CD14-positive monocyte (primary cell): ENCODE measurements at places on chromosomes 11 and 22. TPM values are rescaled to one million over a fixed set of nuclear protein-coding genes. Genes with fewer than 3 reads are reported as not detected.

- H3K4me1 ChIP-seq, result no peaks in the 10 kb centered on the region
- no peak overlapping the region for H3K27ac ChIP-seq
- no peak for DNase-seq
- H3K36me3 ChIP-seq, result no peaks in the 10 kb centered on the region
- H3K27me3 ChIP-seq, result no peaks in the 10 kb centered on the region
These were observed 199.2 kb upstream of the C11orf87 start for GRCh38 chr11:109222761-109223160.

GRCh38 chr11:64492561-64492960 is 98.5 kb upstream of the SLC22A12 start:
- H3K4me1 ChIP-seq, result peaks cover 37% of the 10 kb centered on the region
- peak overlapping the region; percentile 67 for H3K27ac ChIP-seq
- H3K4me3 ChIP-seq, result no peak overlapping the region
- DNase-seq, result peak; percentile 46
- H3K36me3 ChIP-seq, result no peaks in the 10 kb centered on the region

DNA sequence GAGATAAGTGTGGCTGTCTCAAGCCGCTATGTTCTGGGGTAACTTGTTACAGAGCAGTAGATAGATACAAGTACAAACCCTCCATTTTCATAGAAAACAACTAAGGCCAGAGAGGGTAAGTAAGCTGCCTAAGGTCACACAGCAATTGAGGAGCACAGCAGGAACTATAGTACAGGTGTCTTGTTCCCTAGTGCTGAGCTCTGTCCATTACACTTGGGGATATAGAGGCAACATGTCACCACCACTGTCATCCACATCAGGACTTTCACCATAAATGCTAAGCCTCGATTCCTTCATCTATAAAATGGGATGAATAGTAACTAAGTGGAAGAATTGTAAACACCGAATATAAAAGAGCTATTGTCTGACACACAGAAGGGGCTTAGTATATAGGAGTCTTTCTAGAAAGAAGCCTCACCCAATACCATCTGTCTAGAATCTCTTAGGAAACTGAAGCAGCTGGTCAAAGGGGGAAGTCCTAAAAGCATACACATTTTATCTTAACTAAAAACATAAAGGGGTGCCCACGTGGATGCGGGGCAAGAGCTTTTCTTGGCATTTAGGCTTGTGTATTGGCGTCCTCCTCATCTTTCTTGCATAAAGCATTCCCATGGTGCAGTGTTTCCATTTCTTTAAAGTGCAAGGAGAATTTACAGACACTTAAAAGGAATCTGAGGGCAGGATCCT is 93.8 kb upstream of the ALX4 start:
- no peaks in the 10 kb centered on the region for H3K36me3 ChIP-seq
- DNase-seq, result no peak
- no peaks in the 10 kb centered on the region for H3K4me1 ChIP-seq
- H3K4me3 ChIP-seq, result no peak overlapping the region
- no peak overlapping the region for H3K27ac ChIP-seq
- no peaks in the 10 kb centered on the region for H3K27me3 ChIP-seq

- no peak overlapping the region for H3K4me3 ChIP-seq
- H3K36me3 ChIP-seq, result no peaks in the 10 kb centered on the region
- DNase-seq, result no peak
These were observed 5.8 kb upstream of the SLC5A1 start for GRCh38 chr22:32037236-32037635.

SCGB1C1 gene
- polyA plus RNA-seq, result not detected in 2 replicates

NCAM1 gene
- 0.65 TPM for polyA plus RNA-seq

- no peak overlapping the region for H3K4me3 ChIP-seq
- no peaks in the 10 kb centered on the region for H3K27me3 ChIP-seq
- no peak overlapping the region for H3K27ac ChIP-seq
- no peak for DNase-seq
- H3K36me3 ChIP-seq, result no peaks in the 10 kb centered on the region
These were observed 7.5 kb upstream of the SLC2A11 start for GRCh38 chr22:23850136-23850611.

DNA sequence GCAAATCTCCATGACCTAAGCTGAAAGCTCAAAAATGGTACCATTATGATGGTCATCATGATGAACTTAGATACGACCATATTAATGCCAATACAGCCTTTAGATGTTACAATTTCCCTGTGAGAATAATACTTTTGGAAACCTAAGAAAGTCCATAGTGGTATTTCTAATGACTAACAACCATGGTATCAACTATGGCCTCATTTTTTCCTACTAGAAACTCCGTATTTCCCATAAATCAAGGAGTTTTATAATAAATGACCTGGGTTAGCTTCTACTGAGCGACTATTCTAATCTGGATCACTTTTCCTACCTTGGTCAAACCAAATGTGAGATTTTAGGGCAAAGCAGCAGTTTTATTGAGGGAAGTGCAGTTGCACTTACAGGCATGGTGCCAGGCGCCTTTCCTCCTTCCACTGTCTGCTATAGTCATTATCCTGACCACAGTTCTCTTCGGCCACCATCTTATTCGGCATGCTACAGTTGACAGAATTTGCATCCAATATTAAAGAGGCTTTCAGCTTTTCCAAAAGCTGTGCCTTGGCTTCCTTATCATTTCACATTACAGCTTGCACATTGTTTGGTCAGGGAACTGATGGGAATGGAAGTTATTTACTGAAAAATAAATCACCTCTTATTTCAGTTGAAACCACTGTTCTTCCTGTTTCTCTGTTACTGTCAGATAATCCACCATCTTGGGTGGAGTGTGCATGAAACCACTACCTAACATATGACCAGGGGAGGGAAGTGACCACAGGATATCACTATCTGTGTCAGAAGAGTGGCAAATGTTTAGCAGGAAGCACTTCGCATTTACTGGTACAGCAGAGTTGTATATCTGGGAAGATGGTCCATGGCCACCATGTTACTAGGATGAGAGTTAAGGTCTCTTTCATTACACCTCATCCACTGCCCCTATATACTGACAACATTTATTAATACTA is 74.5 kb upstream of the PICALM start:
- H3K4me3 ChIP-seq, result peak overlapping the region; percentile 55
- H3K27me3 ChIP-seq, result no peaks in the 10 kb centered on the region
- H3K27ac ChIP-seq, result peak overlapping the region; percentile 93
- H3K36me3 ChIP-seq, result no peaks in the 10 kb centered on the region

OR2AT4 gene
- polyA plus RNA-seq, result not detected

CD248 gene
- 0.13 TPM for polyA plus RNA-seq

RAG2 gene
- not detected for polyA plus RNA-seq

GLYATL1 gene
- polyA plus RNA-seq, result not detected in 2 replicates

- H3K4me3 ChIP-seq, result no peak overlapping the region
- DNase-seq, result no peak
- peaks cover 8% of the 10 kb centered on the region for H3K4me1 ChIP-seq
- no peaks in the 10 kb centered on the region for H3K27me3 ChIP-seq
- no peaks in the 10 kb centered on the region for H3K36me3 ChIP-seq
These were observed 42.8 kb downstream of the PIWIL3 start for GRCh38 chr22:24731761-24732160.

- no peaks in the 10 kb centered on the region for H3K36me3 ChIP-seq
- H3K4me3 ChIP-seq, result no peak overlapping the region
- DNase-seq, result no peak
- no peaks in the 10 kb centered on the region for H3K27me3 ChIP-seq
- no peaks in the 10 kb centered on the region for H3K4me1 ChIP-seq
These were observed 177.7 kb downstream of the SNX19 start for GRCh38 chr11:130738611-130739010.

C1QTNF4 gene
- not detected for polyA plus RNA-seq

DMC1 gene
- polyA plus RNA-seq, result not detected

DNA sequence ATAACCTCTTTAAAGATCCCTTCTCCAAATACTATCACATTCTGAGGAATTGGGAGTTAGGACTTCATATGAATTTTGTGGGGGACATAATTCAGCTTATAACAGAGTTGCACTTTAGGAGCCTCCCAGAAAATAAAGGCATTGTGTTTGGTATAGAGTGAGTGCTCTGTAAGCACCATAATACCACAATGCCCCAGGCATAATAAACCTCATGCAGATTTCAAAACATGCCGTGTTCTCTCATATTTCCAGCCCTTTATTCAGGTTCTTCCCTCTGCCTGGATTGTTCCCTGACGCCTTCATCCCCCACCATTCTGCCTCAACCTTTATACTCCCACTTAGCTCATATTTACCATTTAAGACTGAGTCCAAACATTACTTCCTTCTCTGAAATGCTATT is 398.8 kb upstream of the FAT3 start:
- H3K27me3 ChIP-seq, result no peaks in the 10 kb centered on the region
- no peaks in the 10 kb centered on the region for H3K36me3 ChIP-seq
- no peak overlapping the region for H3K4me3 ChIP-seq
- no peaks in the 10 kb centered on the region for H3K4me1 ChIP-seq

GRCh38 chr22:21762712-21763581 is 27.4 kb upstream of the YPEL1 start:
- H3K4me1 ChIP-seq, result no peaks in the 10 kb centered on the region
- DNase-seq, result no peak
- H3K4me3 ChIP-seq, result no peak overlapping the region
- peaks cover 100% of the 10 kb centered on the region for H3K36me3 ChIP-seq

SLC17A6 gene
- polyA plus RNA-seq, result not detected in 2 replicates

- no peak overlapping the region for H3K27ac ChIP-seq
- peaks cover 42% of the 10 kb centered on the region for H3K4me1 ChIP-seq
- no peak overlapping the region for H3K4me3 ChIP-seq
- H3K36me3 ChIP-seq, result no peaks in the 10 kb centered on the region
- no peak for DNase-seq
- no peaks in the 10 kb centered on the region for H3K27me3 ChIP-seq
These were observed 10.8 kb upstream of the CYP2R1 start for GRCh38 chr11:14902650-14903350.

DNA sequence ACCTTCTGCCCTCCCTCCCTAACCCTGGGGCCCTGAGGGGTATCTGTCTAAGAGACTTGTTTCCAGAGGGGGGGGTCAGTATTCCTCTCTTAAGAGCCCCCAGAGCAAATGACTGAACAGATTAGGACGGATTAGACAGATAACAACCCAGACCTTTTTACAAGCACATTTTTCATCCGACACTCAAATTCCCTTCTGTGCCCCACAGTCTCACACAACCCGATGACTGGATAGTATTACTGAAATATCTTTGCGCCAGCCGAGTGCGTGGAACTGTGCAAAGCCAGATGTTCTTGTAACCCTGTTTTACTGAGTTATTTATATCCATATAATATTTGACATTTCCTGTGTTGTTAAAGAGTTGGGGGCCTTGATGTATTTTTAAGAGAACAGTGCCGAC is 30.9 kb upstream of the FLI1 start:
- H3K27me3 ChIP-seq, result no peaks in the 10 kb centered on the region
- no peak overlapping the region for H3K4me3 ChIP-seq
- no peak for DNase-seq
- peak overlapping the region; percentile 72 for H3K27ac ChIP-seq
- peaks cover 63% of the 10 kb centered on the region for H3K4me1 ChIP-seq
- no peaks in the 10 kb centered on the region for H3K36me3 ChIP-seq

DNA sequence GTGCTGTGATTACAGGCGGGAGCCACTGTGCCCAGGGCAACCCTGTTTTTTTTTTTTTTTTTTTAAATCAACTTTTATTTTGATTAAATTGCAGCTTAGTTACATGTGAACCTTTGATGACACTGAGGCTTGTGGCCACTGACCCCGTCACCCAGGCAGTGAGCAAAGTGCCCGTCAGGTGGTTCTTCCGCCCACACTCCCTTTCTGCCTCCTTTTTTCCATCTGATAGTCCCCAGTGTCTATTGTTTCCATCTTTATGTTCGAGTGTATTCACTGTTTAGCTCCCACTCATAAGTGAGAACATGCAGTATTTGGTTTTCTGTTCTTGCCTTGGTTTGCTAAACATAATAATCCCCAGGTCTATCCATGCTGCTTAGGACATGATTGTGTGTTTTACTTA is 110.9 kb upstream of the GRK3 start:
- H3K4me3 ChIP-seq, result no peak overlapping the region
- H3K4me1 ChIP-seq, result peaks cover 12% of the 10 kb centered on the region
- H3K27me3 ChIP-seq, result no peaks in the 10 kb centered on the region
- no peak for DNase-seq
- peaks cover 22% of the 10 kb centered on the region for H3K36me3 ChIP-seq

DNA sequence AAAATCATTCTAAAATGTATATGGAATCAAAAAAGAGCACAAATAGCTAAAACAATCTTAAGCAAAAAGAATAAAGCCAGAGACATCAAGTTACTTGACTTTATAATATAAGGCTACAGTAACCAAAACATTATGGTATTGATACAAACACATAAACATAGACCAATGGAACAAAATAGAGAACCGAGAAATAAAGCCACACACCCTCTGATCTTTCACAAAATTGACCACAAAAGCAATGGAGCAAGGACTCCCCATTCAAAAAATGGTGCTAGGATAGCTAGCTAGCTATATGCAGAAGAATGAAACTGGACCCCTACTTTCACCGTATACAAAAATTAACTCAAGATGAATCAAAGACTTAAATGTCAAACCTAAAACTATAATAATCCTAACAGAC is 43.2 kb downstream of the GLYATL2 start:
- H3K4me1 ChIP-seq, result no peaks in the 10 kb centered on the region
- no peaks in the 10 kb centered on the region for H3K36me3 ChIP-seq

DNA sequence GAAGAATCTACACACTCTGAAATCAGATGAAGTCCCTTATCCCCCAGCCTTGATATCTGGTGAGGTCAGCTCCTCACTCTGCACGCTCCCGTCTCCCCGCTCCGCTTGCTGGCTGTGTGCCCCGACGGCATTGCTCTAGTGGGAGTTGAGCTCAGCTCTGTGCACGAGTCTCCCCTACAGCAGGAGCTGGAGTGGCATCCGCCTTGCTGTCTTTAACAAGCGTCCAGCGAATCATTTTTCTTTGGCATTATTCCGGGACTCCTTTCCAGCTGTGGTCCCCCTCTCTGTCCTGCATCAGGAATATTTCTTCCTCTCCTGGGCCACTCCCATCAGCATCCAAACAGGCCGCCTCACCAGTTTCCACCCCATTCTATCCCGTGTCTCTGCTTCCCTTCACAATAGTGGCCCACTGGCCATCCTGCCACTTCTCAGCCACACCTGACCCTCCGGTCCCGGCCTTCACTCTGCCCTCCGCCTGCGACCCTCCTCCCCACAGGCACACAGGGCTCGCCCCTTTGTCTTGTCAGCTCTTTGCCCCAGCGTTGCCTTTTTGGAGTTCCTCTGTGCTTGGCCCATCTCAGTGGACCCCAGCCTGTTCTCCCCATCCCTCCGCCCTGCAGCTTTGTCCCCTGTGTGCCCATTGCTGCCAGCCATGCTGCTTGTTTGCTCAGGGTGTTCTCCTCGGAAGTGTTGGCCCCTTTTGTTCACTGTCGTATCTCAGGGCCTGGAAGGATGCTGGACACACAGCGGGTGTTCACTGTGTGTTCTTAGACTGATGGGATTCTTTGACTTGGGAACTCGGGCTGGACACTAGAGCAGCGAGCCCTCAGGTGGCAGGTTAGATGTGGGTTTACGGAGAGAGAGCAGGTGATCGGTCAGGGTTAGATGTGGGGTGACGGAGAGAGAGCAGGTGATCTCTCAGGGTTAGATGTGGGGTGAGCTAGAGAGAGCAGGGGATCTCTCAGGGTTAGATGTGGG is 441.8 kb downstream of the TBC1D22A start:
- no peak overlapping the region for H3K4me3 ChIP-seq
- DNase-seq, result no peak
- H3K27me3 ChIP-seq, result no peaks in the 10 kb centered on the region
